Activated T-helper 2 cell treated with anti-CD3 and anti-CD28 coated beads, Interferon-gamma antibody, Interleukin-2, Interleukin-4, amounts not matched to agents 10 μg/mL and 5 μg/mL and 100 μg/mL, durations not matched to agents 14 hours and 24 hours and 36 hours (primary cell): ENCODE measurements at places on chromosomes 7 and 10.

DNA sequence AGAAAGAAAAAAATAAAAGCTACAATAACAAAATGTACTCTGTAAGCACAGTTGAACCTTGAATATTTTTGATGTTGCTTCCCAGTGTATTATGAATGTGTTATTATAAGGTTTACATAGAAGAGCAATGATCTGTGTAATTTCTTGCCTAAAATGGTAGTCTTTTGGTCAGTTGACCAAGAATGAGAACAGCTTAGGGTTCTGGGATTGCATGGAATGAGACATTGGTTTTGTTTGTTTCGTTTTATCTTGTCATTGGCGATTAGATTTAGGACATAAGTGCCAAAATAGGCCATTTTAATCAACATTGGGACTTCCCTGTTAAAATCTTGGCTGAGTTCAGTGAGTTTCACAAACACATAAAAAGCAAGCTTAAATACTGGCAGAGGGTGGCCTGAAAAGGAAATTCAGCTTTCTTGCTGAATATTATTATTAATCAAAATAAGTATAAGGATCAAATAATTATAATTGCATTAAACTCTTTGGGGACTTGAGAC, 49.1 kb upstream of the GLCCI1 start:
- no peak for DNase-seq

- no peak for DNase-seq
These were observed 60.6 kb downstream of the PRF1 start for GRCh38 chr10:70541736-70542564.

GRCh38 chr7:5613607-5614006, 167.9 kb downstream of the RNF216 start:
- DNase-seq = no peak

DNA sequence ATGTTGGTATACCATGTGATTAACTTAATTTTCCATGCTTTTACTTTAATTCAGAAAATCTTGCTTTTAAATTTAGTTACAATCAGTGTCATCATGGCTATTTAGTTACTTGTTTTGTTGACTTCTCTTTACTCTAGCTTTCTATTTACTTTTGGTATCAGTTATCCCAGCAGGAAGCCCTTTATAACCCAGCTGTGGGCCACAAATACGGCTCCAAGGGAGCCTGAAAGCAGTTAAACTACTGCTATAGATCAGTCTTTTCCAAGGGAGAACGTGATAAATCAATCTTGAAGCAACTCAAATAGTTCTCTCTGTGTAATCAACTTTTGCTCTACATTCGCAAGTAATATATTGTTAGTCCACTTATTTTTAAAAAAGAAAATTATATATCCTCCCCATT, 287.4 kb downstream of the CACNA2D1 start:
- DNase-seq = no peak

GRCh38 chr7:83469076-83469475, 179.9 kb downstream of the SEMA3E start:
- DNase-seq = no peak

DNA sequence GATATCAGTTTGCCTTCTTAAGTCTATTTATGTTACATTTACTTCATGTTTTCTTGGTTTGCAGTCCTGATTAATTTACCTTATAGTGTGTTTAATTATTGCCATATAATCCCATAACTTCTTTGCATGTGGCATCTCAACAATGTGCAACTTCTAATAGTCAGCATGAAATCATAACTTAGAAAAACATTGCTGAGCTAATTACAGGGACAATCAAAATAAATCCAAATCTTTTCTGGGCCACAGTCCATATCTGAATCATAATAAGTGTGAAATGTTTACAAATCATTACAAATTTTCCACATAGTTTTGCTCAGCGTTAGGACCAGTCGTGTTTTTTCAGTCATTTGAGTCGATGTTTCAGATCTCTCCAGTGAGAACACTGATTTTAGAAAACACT, 29.1 kb upstream of the CABCOCO1 start:
- no peak for DNase-seq

DNA sequence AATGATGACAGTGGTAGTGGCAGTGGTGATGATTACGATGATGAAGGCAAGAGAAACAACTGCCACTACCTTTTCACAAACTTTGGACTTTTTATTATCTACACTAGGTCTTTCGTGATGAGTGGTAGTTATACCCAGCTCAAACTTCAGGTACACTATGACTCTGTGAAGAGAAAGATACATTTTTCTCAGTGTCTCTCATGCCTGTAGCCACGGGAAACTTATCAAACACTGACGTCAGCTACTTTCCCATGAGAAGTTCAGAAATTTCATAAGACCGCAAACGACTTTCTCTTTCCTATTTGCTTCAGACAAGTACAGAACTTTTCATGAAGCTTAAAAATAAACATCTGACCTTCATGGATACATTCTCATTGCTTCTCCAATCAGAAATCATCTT, 57.0 kb downstream of the CALD1 start:
- DNase-seq = no peak
